ENCODE measurements at places on chromosomes 5 and 9.

- peaks cover 12% of the 10 kb centered on the region for H3K27me3 ChIP-seq
- H3K27ac ChIP-seq: no peak overlapping the region
- no peak overlapping the region for H3K4me3 ChIP-seq
- no peak for DNase-seq
- H3K4me1 ChIP-seq: peaks cover 9% of the 10 kb centered on the region
Observed at GRCh38 chr5:136075466-136075891, 46.7 kb downstream of the TGFBI start.

- H3K36me3 ChIP-seq: no peaks in the 10 kb centered on the region
- H3K27ac ChIP-seq: no peak overlapping the region
- no peak overlapping the region for H3K4me3 ChIP-seq
- peaks cover 13% of the 10 kb centered on the region for H3K27me3 ChIP-seq
- DNase-seq: no peak
- H3K4me1 ChIP-seq: peaks cover 18% of the 10 kb centered on the region
Observed at GRCh38 chr9:2623288-2624050, 1.9 kb downstream of the VLDLR start.

GRCh38 chr5:68227532-68228160 lies 12.1 kb downstream of the PIK3R1 start:
- H3K36me3 ChIP-seq: peaks cover 15% of the 10 kb centered on the region
- H3K27ac ChIP-seq: no peak overlapping the region
- H3K4me3 ChIP-seq: no peak overlapping the region
- H3K4me1 ChIP-seq: peaks cover 94% of the 10 kb centered on the region
- no peak for DNase-seq

- H3K36me3 ChIP-seq: no peaks in the 10 kb centered on the region
- H3K4me1 ChIP-seq: peaks cover 4% of the 10 kb centered on the region
- no peaks in the 10 kb centered on the region for H3K27me3 ChIP-seq
- H3K27ac ChIP-seq: no peak overlapping the region
Observed at GRCh38 chr5:33238826-33239695, 201.7 kb upstream of the TARS1 start.

GRCh38 chr5:157431544-157432200 lies 28.3 kb upstream of the NIPAL4 start:
- H3K27me3 ChIP-seq: no peaks in the 10 kb centered on the region
- H3K4me1 ChIP-seq: peaks cover 4% of the 10 kb centered on the region
- H3K27ac ChIP-seq: no peak overlapping the region
- H3K36me3 ChIP-seq: no peaks in the 10 kb centered on the region

GRCh38 chr9:71861618-71862017 lies 49.4 kb downstream of the ABHD17B start:
- no peak for DNase-seq
- H3K27ac ChIP-seq: no peak overlapping the region

DNA sequence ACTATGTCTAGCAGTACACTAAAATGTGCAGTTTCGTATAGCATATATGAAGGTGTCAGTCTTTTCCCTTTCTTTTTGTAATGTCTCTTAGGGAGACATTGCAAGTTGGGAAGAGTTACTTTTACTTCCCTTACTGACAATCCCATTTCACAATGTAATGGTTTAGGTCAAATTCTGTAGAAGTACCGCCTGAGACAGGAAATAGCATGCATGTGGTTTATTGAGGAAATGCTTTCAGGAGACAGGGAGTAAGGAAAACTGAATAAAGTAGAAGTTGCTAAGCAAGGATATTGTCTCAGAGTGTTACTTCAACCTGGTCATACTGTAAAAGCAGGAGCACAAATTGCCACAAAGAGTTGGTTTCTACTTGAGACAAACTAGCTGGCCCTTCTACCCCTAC lies 32.1 kb upstream of the MSANTD3 start:
- no peak for DNase-seq
- no peaks in the 10 kb centered on the region for H3K4me1 ChIP-seq
- H3K36me3 ChIP-seq: no peaks in the 10 kb centered on the region

DNA sequence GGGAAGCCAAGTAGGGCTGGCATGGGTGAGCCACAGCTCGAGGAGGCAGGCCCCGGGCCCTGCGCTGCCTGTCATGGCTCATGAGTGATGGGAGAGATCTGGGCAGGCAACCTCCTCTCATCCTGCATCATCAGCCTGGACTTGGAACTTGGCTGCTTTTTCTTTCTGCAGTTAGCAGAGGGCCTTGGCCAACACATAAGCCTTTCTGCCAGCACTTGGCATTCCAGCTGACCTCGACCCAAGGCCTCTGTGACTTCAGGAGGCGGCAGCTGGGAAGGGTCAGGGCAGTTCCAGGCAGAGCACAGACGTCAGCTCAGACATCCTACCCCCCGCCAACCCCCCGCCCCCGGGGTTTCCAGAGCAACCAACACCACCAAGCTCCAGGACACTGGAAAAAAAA lies 7.6 kb downstream of the S1PR3 start:
- no peaks in the 10 kb centered on the region for H3K4me1 ChIP-seq
- no peaks in the 10 kb centered on the region for H3K27me3 ChIP-seq
- H3K27ac ChIP-seq: no peak overlapping the region

- H3K36me3 ChIP-seq: no peaks in the 10 kb centered on the region
- H3K4me3 ChIP-seq: peak overlapping the region; percentile 96
- no peaks in the 10 kb centered on the region for H3K27me3 ChIP-seq
- H3K4me1 ChIP-seq: peaks cover 50% of the 10 kb centered on the region
- H3K27ac ChIP-seq: peak overlapping the region; percentile 88
Observed at GRCh38 chr9:35646153-35646532, 4.6 kb downstream of the SIT1 start.

DNA sequence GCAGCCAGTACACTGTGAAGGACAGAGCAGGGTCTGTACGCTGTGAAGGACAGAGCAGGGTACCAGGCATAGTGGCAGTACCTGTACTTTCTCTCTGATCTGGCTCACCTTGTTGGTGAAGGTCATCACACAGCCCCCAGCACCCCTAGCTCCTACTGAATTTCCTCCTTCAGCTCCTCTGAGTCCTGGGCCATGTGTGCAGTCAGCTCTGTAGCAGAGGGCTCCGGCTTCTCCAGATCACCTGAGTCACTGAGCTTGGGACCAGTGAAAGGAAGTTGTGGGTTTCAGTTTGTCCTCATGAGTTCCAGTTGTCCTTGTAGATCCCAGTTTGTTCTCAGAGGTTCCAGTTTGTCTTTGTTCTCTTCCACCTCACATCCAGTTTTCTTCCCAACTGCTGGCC lies 5.5 kb downstream of the NUDT2 start:
- peaks cover 13% of the 10 kb centered on the region for H3K36me3 ChIP-seq
- H3K27ac ChIP-seq: no peak overlapping the region
- no peak for DNase-seq
- peaks cover 8% of the 10 kb centered on the region for H3K4me1 ChIP-seq
- no peaks in the 10 kb centered on the region for H3K27me3 ChIP-seq

DNA sequence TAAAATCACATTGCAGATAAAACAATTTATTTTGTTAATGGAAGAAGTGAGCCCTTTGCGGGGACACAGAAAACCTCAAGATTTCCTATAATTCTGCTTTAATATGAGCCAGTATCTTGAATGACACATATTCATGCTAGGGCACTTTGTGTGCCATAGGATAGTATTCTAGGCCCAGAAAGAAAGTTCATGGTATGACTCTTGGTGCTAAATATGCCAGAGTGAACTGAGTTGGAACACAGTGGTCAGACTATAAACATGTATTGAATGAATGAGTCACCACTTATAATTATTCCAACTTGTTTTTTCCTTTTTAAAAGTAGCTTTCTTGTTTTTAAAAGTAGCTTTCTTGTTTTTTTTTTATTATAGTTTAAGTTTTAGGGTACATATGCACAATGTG lies 46.0 kb downstream of the ADAMTS19 start:
- no peak overlapping the region for H3K4me3 ChIP-seq
- no peak for DNase-seq
- H3K4me1 ChIP-seq: no peaks in the 10 kb centered on the region

DNA sequence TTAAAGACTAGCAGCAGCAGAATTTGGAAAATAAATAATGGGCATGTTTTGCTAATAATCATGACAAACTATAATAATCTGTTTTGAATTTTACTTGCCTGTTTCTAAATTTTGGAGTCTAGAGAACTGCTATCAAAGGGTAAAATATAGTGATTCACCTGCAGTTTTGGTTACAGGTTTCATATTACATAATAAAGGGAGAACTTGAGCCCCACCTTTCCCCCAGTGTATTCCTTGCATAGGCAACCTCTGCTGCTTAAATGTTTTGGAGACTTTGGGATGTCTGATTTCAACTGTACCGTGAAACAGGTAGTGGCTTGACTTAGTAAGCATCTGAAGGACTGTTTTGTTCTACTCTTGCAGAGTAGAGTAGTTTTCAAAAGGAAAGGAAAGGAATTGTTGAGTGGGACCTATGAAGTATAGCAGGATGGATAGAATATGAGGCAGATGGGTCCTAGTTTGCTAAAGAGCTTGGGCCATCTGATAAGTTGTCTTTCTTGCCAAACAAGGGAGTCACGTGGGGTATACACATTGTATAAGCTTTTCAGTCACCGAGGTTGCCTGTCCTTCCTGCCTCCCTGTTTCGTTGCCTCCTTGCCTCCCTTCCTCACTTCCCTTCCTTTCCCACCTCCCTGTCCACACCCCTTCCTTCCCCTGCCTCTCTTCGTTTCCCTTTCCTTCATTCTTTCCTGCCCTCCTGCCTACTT lies 19.1 kb downstream of the CREBRF start:
- no peak for DNase-seq
- peaks cover 11% of the 10 kb centered on the region for H3K4me1 ChIP-seq
- no peaks in the 10 kb centered on the region for H3K27me3 ChIP-seq
- H3K4me3 ChIP-seq: no peak overlapping the region

GRCh38 chr5:160133071-160133917 lies 14.0 kb upstream of the PWWP2A start:
- no peaks in the 10 kb centered on the region for H3K36me3 ChIP-seq
- H3K27ac ChIP-seq: no peak overlapping the region
- no peak for DNase-seq

Measured in CD4-positive, alpha-beta memory T cell (primary cell).